Tibial nerve (tissue), 4 donors: ENCODE measurements at places on chromosomes 16 and 17.
A peak's percentile ranks its signal among the peaks of the same experiment; 100 is the strongest.

DNA sequence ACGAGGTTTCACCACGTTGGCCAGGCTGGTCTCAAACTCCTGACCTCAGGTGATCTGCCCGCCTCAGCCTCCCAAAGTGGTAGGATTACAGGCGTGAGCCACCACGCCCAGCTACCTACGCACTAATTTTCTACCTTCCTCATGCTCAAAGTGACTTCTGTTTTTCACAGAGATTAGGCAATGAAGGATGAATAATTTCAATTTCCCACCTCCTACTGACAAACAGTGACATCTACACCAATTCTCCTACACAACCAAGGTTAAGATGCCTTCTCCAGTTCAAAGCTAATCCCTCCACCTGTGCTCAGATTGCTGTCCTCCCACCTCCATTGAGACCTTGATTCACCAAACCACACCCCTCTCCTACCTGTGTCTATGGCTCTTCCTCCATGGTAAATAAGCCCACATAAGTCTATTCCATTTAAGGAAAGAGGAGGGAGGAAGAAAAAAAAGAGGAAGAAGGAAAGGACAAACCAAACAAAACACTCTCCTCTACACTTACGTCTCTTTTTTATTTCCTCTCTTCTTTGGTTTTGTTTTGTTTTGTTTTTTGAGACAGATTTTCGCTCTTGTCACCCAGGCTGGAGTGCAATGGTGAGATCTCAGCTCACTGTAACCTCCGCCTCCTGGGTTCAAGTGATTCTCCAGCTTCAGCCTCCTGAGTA lies 5.5 kb upstream of the MED11 start:
- DNase-seq, result no peak

DNA sequence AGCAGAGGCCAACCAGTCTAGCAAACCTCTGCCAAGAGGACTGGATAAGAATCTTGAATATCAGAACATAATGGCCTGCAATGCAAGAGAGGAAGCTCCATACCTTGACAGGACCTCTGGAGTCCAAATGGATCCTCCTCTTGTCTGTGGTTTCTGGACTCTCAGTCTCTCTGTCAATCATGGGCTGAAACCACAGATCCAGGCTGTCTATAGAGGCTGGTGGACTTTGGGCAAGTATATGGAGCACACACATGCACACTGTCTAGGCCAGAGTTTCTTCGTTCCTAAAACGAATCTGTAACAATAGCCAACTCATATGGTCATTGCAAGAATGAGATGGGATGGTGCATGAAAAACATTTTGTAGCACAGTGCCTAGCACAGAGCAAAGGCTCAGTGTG lies 37.7 kb downstream of the NLRC5 start:
- DNase-seq, result no peak

DNA sequence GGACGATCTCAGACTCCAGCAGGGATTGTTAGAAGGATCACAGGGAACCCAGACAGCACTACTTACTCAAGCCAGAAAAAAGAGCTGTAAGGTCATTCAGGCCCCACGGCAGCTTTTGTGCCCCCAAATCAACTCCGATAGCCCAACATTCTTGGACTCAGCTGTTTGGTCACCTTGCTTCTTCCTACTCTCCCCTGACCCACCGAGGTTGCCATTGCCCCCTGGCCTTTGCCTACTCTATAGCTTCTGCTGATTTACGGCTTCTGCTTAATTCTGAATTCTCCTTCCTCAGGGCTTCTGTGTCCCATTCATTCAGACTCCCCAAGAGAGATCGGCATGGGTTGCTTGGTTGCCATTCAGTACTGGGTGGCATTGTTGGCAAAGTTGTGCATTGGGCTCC lies 8.6 kb upstream of the ITPRIPL2 start:
- no peak for DNase-seq

DNA sequence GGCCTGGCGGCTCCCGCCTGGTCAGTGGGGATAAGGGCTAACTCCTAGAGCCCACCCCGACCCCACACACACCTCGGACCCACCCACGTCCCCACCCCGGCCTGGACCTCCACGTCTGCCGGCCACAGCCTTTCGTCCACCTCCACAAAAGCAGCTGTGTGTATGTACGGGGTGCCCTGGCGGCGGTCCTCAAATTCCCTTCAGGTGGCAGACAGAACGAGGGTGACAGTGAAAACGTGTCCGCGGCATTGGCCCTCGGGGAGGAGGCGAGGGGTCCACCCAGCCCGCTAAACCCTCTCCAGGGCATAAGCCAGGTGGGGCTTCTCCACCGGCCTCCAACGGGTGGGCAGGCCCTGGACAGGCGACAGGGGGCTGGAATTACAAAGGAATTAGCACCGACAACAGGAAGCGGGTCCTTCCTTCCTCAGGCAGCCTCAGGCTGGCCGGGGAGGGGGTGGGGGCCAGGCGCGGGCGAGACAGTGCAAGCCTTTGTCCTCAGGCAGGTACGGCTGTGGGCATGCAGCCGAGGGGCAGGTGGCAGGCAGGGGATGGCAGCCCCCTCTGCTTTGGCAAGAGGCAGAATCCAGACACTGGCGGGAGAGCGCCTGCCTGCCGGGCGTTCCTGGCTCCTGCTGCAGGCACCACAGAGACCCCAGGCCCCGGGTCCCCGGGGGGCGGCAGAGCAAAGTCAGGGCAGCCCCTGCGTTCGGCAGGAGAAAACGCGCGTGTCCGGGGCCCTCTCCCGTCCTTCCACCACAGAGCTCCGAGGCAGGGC lies 12.3 kb upstream of the PITPNA start:
- no peak for DNase-seq

- DNase-seq, result no peak
Measured at GRCh38 chr17:31854672-31855071, 4.4 kb downstream of the COPRS start.

DNA sequence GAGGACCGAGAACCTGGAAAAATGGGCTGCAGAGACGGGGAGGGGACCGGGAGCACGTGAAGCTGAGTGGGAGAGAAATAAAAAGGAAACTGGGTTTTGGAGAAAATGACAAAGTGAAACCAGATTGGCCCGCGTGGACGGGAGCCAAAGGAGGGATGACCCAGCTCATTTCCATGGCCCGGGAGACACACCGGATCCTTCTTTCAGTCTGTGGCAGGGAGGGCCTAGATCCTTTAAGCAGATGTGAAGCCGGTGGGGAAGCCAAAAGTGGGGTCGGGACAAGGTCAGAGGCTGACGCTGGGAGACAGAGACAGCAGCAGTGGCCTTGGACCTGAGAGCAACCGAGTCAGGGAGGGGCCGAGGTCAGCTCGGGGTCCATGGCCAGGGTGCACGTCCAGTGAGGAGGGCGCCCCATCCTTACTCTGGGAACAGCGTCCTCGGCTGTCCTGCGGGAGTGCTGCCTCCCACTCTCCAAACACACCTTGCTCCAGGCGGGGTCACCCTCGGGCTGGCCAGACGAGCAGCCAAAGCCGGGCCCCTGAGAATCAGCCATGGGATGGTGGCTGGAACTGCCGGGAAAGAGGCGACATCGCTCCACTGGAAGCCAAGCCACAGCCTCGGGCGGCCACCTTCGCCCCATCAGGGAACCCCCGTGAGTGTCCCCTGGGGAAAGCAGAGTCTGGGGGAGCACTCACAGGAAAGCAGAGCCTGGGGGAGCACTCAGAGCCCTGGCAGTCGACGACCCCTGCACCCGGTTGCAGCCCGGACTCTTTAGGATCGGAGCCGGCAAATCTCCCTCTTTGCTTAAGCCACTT lies 17.3 kb downstream of the CA5A start:
- DNase-seq, result peak; percentile 46

GRCh38 chr17:77099997-77100396 lies 40.8 kb upstream of the SEC14L1 start:
- peak; percentile 38 for DNase-seq

- DNase-seq, result no peak
Measured at GRCh38 chr17:76087531-76087930, 8.5 kb downstream of the ZACN start.

GRCh38 chr17:81246679-81247338 lies 7.7 kb downstream of the NDUFAF8 start:
- no peak for DNase-seq

DNA sequence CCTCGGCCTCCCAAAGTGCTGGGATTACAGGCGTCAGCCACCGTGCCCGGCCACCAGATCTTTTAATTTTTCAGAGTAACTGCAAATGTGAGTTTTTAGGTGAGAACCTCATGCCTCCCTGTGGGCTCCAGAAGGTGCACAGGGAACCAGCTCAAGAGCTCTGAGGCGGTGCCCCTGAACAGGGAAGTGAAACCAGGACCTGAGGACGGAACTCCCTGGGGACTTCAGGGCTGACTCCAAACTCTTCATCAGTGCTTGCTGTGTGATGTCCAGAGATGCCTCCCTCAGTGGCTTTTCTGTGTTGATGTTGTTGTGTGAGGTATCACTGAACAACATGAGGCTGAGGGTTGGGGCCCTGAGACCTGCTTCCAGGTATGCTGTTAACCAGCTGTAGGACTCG lies 23.8 kb downstream of the SLC12A3 start:
- DNase-seq, result no peak

GRCh38 chr17:71208111-71208704 lies 912.6 kb upstream of the SOX9 start:
- DNase-seq, result no peak

DNA sequence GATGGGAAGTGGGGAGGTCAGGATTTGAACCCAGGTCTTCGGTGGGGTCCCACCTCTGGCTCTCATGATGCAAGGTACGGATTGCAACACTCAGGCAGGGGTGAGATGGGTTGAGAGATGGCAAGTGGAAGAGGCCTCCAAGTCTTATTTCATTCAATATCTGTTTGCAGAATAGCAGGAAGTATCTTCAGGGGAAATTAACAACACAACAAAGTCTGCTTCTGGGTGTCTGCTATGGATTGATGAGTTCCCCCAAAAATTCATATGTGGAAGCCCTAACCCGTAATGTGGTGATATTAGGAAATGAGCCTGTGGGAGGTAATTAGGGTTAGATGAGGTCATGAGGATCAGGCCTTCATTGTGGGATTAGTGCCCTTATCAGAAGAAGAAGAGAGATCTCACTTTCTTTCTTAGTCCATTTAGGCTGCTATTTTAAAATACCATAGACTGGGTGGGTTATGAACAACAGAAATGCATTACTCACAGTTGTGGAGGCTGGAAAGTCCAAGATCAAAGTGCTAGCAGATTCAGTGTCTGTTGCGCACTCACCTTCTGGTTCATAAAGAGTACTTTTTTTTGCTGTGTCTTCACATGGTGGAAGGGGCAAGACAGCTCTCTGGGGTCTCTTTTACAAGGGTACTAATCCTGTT lies 4.4 kb upstream of the CD300H start:
- no peak for DNase-seq

DNA sequence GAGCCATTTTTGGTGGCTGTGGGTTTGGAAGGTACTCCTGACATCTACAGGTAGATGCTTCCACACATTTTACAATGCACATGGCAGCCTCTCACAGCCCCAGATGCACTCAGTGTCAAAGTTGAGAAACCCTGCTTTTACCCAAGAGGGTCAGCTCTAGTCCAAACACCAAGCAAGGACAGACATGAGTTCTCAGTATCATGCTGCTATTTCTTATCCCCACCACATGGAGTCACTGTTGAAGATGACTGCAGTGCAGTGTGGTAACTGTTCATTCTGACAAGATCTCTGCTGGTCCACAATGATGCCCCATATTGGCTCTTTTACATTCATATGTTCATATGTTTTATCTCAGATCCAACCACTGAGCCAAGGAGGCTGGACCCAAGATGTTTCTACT lies 50.5 kb upstream of the SALL1 start:
- no peak for DNase-seq

DNA sequence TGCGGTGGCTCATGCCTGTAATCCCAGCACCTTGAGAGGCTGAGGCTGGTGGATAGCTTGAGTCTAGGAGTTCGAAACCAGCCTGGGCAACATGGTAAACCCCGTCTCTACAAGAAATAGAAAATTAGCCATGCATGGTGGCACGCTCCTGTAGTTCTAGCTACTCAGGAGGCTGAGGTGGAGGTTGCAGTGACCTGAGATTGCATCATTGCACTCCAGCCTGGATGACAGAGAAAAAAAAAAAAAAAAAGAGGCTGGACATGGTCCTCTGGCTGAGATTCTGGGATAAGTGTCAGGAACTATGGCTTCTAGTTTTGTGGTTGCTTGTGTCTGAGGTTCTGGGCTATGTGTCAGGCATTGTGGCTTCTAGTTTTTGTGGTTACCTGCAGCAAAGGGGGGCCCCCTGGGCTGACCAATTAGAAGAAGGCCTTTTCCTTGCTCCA lies 7.0 kb downstream of the KSR1 start:
- DNase-seq, result no peak

DNA sequence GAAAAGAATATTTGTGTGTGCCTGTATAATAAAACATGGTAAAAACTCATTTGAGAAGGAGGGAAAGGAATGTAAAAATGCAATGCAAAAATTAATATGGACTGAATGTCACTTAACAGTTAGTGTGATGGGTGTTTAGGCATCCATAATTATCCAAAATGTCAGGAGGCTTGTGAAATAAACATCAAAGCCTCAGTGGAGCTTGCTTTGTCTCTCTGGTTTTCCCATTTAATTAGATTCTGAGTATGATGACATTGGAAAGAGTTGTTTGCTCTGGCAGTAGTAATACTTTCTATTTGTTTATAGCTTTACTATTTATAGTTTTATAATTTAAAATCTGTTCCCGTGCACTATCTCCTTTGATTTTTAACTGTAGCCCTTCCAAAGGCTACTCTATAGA lies 51.9 kb downstream of the CNTNAP4 start:
- DNase-seq, result no peak

- DNase-seq, result no peak
Measured at GRCh38 chr17:79678091-79678735, 52.5 kb upstream of the ENPP7 start.

DNA sequence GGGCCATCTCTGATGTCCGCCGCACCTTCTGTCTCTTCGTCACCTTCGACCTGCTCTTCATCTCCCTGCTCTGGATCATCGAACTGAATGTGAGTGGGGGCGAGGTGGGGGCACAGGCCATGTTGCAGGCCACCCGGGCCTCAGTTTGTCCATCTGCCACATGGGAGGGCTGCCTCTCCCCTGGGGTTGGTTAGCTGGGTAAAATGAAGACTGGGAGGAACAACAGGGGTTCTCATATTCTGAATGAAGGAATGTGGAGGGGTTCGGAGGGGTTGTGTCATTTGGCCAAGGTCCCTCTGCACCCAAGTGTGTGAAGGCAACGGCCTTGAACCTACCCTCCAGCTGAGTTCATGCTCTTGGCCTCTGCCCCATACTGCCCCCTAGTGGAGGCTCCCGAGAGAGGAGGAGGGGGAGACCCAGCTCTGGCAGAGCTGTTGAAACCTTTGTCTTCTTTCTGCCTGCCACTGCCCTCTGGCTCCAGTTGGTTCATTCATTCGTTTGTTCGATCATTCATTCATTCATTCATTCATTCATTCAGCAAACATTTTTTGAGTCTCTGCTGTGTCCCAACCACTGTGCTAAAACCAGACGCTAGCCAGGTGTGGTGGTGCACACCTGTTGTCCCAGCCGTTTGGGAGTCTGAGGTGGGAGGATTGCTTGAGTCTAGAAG lies 11.4 kb upstream of the TCAP start:
- DNase-seq, result peak; percentile 60

- DNase-seq, result no peak
Measured at GRCh38 chr17:50728881-50729765, 9.7 kb downstream of the LUC7L3 start.

- no peak for DNase-seq
Measured at GRCh38 chr17:82687375-82687861, 11.1 kb downstream of the RAB40B start.

GRCh38 chr16:15418206-15418605 lies 16.2 kb upstream of the BMERB1 start:
- DNase-seq, result no peak
